LHCN-M2 (cell line): ENCODE measurements at places on chromosomes 7 and 10. TPM values are rescaled to one million over a fixed set of nuclear protein-coding genes. Genes with fewer than 3 reads are reported as not detected.

The PIP gene
- total RNA-seq: 0.69 TPM in 1 of 2 replicates, not detected in the other

The SPDYE2B gene
- total RNA-seq: not detected in 2 replicates

The MALRD1 gene
- total RNA-seq: not detected in 2 replicates

The NRP1 gene
- 174 and 181 TPM in 2 replicates for total RNA-seq

The CYP3A5 gene
- not detected in 2 replicates for total RNA-seq

The NACAD gene
- 2.6 and 2.9 TPM in 2 replicates for total RNA-seq

The ZSCAN21 gene
- 11.8 and 12.6 TPM in 2 replicates for total RNA-seq

The NUTM2E gene
- total RNA-seq: 0.06 TPM in 1 of 2 replicates, not detected in the other

The PKD2L1 gene
- not detected in 2 replicates for total RNA-seq

The TUBAL3 gene
- not detected in 2 replicates for total RNA-seq

The CYP2C19 gene
- total RNA-seq: not detected in 2 replicates

The CDNF gene
- total RNA-seq: 0.96 and 1.1 TPM in 2 replicates

The STK32C gene
- 11.8 and 12.6 TPM in 2 replicates for total RNA-seq

The TAS2R5 gene
- total RNA-seq: not detected in 2 replicates

The SLC12A9 gene
- 23.0 and 30.1 TPM in 2 replicates for total RNA-seq

The SPRN gene
- total RNA-seq: 0.29 and 0.32 TPM in 2 replicates

The MPLKIP gene
- 42.6 and 52.2 TPM in 2 replicates for total RNA-seq

The CDHR1 gene
- total RNA-seq: not detected in 2 replicates
